ENCODE measurements at places on chromosomes 11 and 22. TPM values are rescaled to one million over a fixed set of nuclear protein-coding genes. Genes with fewer than 3 reads are reported as not detected.
A peak's percentile ranks its signal among the peaks of the same experiment; 100 is the strongest.

GRCh38 chr22:32555581-32555980 is 81.0 kb downstream of the FBXO7 start:
- no peaks in the 10 kb centered on the region for H3K4me1 ChIP-seq
- DNase-seq, result no peak

GRCh38 chr11:64777449-64778222 is 706 bp downstream of the SF1 start:
- peak overlapping the region; percentile 78 for H3K27ac ChIP-seq
- no peaks in the 10 kb centered on the region for H3K27me3 ChIP-seq
- H3K36me3 ChIP-seq, result peaks cover 52% of the 10 kb centered on the region
- H3K4me1 ChIP-seq, result peaks cover 60% of the 10 kb centered on the region
- H3K4me3 ChIP-seq, result peak overlapping the region; percentile 94

- no peaks in the 10 kb centered on the region for H3K4me1 ChIP-seq
- H3K27ac ChIP-seq, result no peak overlapping the region
- H3K36me3 ChIP-seq, result no peaks in the 10 kb centered on the region
- peaks cover 26% of the 10 kb centered on the region for H3K27me3 ChIP-seq
- no peak for DNase-seq
Measured at GRCh38 chr11:15163136-15163535, 48.4 kb downstream of the INSC start.

DNA sequence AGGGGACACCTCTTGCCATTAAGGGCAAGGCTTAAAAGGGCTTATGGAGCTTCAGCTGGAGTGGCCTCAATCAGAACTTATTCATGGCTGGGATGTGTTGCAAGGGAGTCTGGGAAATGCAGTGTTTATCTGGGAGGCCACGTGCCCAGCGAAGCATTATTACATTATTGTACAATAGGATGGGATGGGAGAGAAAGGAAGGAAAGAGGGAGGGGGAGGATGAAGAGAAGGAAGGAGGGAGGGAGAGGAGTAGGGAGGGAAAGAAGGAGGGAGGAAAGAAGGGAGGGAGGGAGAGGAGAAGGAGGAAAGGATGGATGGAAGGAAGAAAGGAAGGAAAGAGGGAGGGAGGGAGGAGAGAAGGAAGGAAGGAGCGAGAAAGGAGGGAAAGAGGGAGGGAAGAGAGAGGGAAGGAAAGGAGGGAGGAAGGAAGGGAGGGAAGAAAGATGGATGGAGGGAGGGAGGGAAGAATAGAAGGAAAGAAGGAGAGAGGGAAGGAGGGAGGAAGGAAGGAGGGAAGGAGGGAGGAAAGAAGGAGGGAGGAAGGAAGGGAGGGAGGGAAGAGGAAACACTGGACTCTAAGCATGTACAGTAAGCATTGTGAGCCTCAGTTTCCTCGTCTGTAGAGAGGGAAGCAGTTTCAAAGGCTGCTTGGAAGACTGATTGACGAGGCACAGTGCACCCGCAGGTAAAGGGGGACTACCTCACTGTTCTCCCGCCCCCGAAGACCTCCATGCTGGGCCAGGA is 62.2 kb downstream of the MYEOV start:
- peaks cover 1% of the 10 kb centered on the region for H3K27me3 ChIP-seq
- H3K4me1 ChIP-seq, result peaks cover 13% of the 10 kb centered on the region
- H3K27ac ChIP-seq, result no peak overlapping the region
- DNase-seq, result no peak
- no peak overlapping the region for H3K4me3 ChIP-seq

DNA sequence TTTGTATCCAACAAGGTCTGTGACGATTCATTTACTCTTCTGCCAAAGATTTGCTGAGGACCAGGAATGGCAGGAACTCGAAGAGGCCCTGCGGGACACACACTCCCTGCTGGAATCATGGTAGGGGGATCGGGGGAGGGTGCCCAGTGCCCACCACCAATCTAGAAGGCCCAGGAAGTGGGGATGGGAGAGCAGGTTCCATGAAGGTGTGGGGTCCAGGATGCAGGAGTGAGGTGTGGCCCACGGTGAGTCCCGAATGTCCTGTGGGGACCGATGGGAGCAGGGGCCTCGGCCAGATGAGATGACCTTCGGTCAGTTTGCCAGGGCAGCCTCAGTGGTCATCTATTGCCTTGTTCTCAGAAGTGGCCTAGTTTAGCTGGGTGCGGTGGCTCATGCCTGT is 492.7 kb downstream of the BRD1 start:
- DNase-seq, result no peak
- H3K27ac ChIP-seq, result no peak overlapping the region
- H3K27me3 ChIP-seq, result no peaks in the 10 kb centered on the region
- H3K4me3 ChIP-seq, result no peak overlapping the region
- no peaks in the 10 kb centered on the region for H3K4me1 ChIP-seq
- no peaks in the 10 kb centered on the region for H3K36me3 ChIP-seq

DNA sequence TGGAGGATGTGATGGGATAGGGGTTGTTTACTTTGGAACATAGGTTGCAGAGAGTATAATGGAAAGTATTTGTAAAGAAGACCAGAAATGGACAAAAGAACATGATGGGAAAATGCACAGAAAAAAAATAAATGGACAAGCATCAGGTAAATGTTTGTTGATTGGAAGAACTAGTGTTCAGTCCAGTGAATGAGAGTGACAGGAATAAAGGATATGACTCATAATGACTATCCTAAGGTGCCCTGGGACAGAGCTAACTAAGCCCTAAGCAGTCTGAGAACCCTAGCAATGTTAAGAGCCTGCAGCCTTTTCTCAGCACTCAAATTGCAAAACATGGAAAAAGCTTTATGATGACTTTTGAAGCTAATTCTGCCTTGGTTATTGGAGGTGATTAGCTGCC is 732.8 kb upstream of the ANO5 start:
- no peak overlapping the region for H3K4me3 ChIP-seq
- H3K4me1 ChIP-seq, result no peaks in the 10 kb centered on the region
- H3K27me3 ChIP-seq, result no peaks in the 10 kb centered on the region

DNA sequence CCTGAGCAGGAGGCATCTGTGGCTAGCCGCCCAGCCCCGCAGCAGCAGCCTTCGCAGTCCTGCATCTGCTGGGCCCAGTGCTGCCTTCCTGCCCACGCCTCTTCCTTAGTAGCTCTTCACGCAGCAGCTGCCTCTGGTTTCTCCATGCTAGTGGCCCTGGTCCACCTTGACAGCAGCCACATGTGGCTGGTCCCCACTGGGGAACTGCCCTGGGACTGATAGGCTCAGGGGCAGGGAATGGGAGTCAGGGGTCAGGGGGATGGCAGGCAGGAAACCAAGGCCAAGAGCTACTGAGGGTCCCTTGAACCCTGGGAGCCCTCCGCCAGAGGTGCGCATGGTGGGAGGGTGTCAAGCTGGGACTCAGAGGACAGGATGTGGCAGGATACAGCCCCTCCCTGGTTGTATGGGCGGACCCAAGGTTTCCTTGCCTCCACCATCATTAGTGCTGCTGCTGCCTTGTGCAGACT is 99.4 kb upstream of the PITPNB start:
- no peak overlapping the region for H3K27ac ChIP-seq
- H3K4me3 ChIP-seq, result no peak overlapping the region
- no peaks in the 10 kb centered on the region for H3K27me3 ChIP-seq
- no peak for DNase-seq
- no peaks in the 10 kb centered on the region for H3K36me3 ChIP-seq
- peaks cover 2% of the 10 kb centered on the region for H3K4me1 ChIP-seq

DNA sequence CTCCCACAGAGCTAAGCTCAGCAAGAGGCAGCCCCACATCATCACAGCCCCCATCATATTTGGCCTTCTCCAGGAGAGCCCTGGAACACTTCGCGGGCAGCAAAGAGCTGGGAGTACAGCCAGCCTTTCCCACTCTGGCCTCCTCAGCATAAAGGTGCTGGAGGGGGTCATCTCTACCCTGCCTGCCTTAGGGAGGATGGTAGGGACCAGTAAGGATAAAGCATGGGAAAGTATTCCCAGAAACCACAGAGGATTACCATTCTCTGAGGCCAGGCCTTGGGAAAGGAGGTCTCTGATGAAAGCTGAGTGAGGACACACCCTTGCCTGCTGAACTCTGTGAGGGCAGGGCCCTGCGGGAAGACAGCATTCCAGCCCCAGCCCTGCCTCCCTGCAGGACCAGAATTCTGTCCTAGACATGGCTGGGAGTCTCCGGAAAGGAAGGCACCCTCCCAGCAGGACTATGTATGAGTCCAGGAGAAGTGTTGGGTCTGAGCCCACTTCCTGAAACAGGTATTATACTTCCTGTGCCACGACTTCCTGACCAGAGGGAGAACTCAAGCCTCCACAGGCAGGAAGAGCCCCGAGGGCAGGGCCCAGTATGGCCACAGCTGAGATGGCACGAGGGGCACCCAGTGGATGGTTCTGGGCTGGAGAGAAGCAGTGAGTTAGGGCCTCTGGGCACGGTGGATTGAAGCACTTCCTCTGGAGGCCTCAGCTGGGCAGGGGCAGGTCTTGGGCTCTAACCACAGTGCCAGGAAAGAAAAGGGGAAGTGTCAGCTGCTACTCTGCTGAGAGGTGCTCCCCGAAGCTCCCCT is 12.9 kb upstream of the CASTOR1 start:
- peak; percentile 71 for DNase-seq
- H3K27ac ChIP-seq, result peak overlapping the region; percentile 87
- H3K27me3 ChIP-seq, result no peaks in the 10 kb centered on the region
- peaks cover 29% of the 10 kb centered on the region for H3K36me3 ChIP-seq

DNA sequence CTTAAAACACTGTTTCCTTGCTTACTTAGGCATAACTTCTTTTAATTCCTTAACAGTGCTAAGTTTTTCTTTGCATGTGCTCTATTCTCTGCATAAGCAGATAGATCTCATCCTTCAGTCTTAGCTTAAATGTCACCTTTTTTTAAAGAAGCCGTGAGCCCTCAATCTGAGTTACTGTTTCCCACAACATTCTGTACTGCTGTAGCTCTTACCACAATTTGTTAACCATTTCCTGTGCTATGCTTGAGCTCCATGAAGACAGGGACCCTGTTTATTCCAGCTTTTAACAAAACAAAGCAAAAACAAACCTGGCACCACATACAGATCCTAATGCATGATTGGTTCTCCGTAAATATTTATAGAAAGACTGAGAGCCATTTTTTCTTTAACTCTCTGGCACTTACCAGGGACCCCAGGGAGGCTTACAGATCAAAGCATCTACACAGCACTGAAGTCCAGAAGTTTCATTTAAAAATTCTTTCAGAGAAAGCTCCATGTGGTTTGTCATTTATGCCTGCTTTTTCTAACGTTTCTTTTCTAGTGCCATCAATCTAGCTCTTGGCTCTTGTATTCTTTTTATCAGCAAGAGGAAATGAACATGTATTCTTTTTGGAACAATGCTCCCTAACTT is 74.9 kb downstream of the DYNC2H1 start:
- no peak for DNase-seq
- H3K4me3 ChIP-seq, result no peak overlapping the region
- no peak overlapping the region for H3K27ac ChIP-seq
- H3K4me1 ChIP-seq, result peaks cover 4% of the 10 kb centered on the region
- no peaks in the 10 kb centered on the region for H3K27me3 ChIP-seq
- no peaks in the 10 kb centered on the region for H3K36me3 ChIP-seq

DNA sequence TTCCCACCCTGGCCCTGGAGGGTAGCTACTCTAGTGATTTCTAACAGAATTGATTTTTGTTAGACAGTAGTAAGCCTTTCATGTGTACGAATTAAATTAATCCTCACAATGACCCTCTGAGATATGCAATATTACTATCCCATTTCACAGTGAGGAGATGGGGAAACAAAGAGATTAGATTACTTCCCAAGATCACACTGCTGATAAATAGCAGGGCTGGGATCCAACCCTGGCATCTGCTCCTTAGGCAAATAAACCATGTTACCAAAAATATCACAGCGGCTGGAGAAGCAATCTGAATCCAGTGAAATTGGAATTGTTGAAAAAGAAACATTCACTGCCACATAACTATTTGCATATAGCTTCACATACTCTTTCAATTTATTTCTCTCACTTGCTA is 12.8 kb upstream of the CAVIN3 start:
- H3K4me1 ChIP-seq, result peaks cover 2% of the 10 kb centered on the region
- peaks cover 29% of the 10 kb centered on the region for H3K27me3 ChIP-seq
- no peaks in the 10 kb centered on the region for H3K36me3 ChIP-seq
- H3K4me3 ChIP-seq, result no peak overlapping the region

DNA sequence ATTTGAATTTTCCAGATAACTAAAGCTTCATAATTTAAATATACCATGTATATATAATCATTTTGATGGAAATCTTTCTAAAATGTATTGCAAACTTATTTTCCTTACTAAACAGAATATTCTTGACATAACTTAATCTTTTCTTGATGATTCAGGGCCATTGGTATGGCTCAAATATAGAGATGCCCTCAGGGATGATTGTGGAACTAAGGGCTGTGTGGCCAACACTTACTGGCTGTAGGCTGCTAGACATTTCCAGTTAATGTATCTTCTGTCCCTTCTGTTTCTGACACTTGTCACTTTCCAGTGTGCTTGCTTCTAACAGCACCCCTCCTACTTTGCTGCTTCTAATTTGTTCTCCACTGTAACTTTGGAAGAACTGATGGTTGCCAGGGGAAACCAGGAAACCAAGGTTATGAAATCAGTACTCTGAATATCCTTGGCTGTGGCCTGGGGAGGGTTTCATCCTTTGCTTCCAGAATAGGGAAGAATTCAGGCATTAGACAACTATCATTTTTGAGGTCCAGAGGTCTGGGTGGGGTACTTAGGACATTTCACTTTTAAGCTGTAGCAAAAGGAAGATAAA is 697.2 kb downstream of the ETS1 start:
- no peak overlapping the region for H3K4me3 ChIP-seq
- H3K4me1 ChIP-seq, result no peaks in the 10 kb centered on the region
- H3K27ac ChIP-seq, result no peak overlapping the region
- no peaks in the 10 kb centered on the region for H3K27me3 ChIP-seq
- no peak for DNase-seq

GRCh38 chr22:43381693-43382092 is 30.1 kb upstream of the MPPED1 start:
- H3K36me3 ChIP-seq, result no peaks in the 10 kb centered on the region
- DNase-seq, result no peak
- H3K4me3 ChIP-seq, result no peak overlapping the region
- peaks cover 56% of the 10 kb centered on the region for H3K27me3 ChIP-seq

HMOX1 gene
- total RNA-seq, result 0.72 TPM

LSP1 gene
- total RNA-seq, result 303 TPM

NEFH gene
- total RNA-seq, result 7.9 TPM

CDCA5 gene
- 95.1 TPM for total RNA-seq

YAP1 gene
- total RNA-seq, result not detected

EFEMP2 gene
- 9.1 TPM for total RNA-seq

Data from activated CD4-positive, alpha-beta T cell treated with anti-CD3 and anti-CD28 coated beads, Interleukin-2, amount 10 ng/mL, durations not matched to agents 24 days and 14 days (primary cell).